Mucosa of descending colon (tissue), 3 donors: ENCODE measurements at places on chromosomes 11 and 22.

GRCh38 chr11:13222285-13222684, 55.3 kb upstream of the BMAL1 start:
- no peak for DNase-seq

DNA sequence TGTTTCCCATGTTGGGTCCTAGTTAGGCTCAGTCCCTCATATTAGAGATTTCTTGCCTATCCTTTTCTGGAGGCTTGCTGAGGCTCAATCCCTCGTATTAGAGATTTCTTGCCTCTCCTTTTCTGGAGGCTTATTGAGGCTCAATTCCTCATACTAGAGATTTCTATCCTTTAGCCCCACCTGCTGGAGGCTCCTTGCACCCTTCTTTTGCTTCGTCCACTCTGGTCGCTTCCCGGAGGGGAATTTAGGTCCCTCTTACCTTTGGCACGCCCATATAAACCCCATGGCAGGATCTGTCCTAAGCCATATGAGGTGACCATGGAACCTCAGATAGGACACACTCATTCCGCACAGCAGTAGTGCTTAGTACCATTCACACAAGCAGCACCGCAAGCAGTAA, 15.9 kb downstream of the CYP2D6 start:
- DNase-seq = no peak

- no peak for DNase-seq
Measured at GRCh38 chr22:49119551-49119952, 708.1 kb downstream of the BRD1 start.

GRCh38 chr11:134578807-134579723, 167.0 kb upstream of the B3GAT1 start:
- no peak for DNase-seq

GRCh38 chr22:27323661-27324060, 477.9 kb downstream of the MN1 start:
- DNase-seq = no peak

DNA sequence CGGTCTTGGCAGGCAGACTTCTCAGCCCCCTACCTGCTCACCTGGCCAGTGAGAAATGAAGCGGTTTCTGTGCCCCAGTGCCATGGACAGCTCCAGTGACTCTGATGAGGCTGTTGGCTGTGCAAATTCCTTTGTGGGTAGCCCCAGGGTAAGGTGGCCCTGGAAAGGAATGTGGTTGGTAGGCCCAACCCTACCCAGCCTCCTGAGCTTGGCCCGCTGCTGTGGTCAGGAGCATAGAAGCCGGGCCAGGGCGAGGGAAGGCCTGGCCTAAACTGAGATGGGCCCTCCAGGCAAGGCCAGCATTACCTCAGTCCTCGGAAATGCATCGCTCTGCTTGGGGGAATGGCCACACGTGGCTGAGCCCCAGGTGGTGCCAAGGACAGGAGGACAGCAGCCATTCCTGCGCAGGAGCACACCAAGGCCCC, 16.9 kb downstream of the DAGLA start:
- DNase-seq = no peak
